Stimulated activated CD8-positive, alpha-beta memory T cell treated with anti-CD3 and anti-CD28 coated beads, Interleukin-7, amount 100 ng/mL, for 1 hour (primary cell): ENCODE measurements at places on chromosomes 4 and X.

DNA sequence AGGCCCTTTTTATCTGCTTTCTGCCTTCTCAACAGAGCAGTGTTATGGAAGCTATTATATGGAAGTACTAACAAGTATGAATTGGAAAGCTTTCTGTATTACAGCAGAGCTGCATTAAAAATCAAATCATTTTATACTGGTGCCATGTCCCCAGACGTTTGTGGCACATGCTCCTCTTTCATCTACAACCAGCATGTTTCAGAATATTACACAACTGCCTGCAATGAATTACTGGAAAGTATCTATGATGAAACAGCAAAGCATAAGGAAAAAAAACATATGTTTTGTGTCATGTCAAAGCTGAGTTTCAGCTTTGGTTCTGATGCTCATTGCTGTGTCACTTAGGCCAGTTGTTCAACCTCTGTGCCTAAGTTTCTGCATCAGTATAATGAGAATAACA lies 576.8 kb downstream of the GBA3 start:
- no peak for DNase-seq

DNA sequence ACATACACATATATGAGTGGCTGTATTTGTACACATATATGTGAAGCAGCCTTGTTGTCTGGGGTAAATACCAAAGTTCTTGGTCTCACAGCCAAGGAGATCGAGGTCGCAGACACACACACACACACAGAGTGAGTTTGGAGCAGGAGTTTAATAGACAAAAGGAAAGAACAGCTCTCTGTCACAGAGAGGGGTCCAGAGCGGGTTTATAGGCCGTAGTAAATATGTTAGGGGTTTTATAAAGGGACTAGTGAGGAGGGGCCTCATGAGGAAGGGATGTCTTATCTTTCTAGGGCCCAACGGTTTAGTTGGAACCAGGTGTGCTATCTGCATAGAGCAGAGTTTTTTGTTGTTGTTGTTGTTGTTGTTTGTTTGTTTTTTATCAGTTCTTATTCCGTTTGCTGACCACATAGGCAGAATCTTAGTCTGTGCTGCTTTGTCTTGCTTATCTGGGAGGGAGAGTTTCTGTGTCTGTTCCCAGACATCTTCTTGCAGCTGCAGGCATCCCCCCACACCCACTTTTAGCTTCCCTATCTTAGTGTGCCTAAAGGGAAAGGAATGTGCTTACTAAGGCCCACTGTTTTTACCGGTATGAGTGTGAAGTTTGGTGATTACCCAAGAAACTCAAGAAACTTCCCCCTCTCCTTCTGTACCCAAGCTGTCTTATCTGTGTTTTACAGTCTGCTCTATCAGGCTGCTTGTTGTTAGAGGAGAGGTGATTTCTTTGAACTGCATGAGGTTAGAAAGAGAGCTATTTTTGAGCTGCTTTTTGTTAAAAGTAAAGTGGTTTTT lies 91.9 kb downstream of the TENT5D start:
- no peak for DNase-seq

DNA sequence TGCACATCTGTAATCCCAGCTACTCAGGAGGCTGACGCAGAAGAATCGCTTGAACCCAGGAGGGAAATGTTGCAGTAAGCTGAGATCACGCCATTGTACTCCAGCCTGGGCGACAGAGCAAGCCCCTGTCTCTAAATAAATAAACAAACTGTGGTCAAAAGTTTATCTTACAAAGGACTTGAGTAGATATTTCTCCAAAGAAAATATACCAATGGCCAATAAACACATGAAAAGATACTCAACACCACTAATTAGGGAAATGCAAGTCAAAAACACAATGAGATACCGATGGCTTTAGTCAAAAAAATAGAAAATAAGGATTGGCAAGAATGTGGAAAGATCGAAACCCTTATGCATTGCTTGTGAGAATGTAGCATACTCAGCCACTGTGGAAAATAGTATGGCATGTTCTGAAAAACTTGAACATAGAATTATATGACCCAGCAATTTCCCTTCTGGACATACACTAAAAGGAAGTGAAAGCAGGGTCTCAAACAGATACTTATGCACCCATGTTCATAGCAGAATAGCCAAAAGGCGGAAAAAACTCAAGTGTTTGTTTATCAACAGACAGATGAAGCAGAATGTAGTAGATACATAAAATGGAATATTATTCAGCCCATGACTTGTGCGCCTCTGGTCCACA lies 2.0 kb upstream of the CFAP97 start:
- no peak for DNase-seq

DNA sequence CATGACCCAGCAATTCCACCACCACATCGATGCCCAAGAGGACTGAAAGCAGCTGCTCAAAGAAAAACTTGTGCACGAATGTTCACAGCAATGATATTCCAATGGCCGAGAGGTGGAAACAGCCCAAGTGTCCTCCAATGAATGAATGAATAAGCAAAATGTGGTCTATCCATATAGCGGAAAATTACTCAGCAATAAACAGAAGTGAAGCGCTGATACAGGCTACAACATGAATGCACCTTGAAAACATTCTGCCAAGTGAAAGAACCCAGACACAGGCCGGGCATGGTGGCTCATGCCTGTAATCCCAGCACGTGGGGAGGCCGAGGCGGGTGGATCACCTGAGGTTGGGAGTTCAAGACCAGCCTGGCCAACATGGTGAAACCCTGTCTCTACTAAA lies 5.2 kb upstream of the SLC2A9 start:
- DNase-seq = no peak

- no peak for DNase-seq
Measured at GRCh38 chr4:10085386-10085785, 31.2 kb downstream of the WDR1 start.

DNA sequence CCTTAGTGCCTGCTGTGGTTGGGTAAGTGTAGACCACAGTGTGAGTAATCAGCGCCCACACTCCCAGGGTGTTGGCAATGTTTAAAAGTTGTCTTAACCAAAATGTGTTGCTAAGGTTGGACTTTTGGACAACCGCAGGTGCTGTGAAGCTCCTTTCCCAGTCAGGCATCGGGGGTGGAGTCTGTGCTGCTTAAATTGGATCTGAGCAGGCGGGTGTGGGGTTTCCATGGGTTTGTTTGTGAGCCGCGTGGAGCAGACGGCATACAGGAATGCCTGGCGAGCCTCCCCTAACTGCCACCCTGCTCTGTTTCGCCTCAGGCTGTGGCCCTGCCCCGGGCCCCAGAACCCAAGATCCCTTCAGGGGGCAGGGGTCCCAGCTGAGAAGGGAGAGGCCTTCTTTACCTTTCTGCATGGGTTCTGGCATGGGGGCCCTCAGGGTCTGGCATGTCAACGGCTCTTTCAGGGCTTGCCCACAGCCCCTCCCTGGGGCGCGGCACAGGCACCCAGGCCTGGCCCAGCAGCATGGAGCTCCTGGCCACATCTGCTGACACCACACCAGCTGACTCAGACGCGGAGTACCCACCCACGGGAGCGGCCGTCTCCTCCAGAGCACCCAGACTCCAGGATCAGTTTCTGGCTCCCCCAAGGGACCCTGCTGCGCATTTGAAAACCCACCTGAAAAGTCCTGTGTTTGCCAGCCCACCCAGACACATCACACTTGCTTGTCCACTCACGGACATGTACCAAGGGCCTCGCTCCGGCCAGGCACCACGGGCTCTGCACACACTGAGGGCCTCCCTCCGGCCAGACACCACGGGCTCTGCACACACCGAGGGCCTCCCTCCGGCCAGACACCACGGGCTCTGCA lies 5.1 kb upstream of the SPON2 start:
- DNase-seq = no peak

GRCh38 chrX:120310861-120311726 lies at the start of gene TMEM255A:
TSS of gene TMEM255A (minus strand) at chrX:120311461. CDS start at chrX:120311309, 152 bp downstream.
- DNase-seq = no peak

DNA sequence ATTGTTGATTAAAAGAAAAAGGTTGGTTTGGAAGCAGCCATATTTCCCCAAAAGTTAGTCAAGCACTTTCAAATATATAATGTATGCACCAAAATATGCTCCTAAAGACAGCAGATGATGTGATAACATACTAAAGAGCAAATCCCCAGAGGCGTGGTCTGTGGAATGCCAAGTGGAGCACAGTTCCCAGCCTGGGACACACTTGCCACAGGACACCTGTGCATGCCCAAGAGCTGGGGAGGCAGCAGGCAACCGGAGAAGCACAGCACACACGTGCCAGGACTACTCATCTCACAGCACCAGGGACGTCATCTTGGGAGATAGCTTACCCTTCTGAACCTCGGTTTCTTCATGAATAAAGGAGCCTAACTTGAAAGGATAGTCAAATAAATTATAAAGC lies 12.5 kb downstream of the STX18 start:
- DNase-seq = no peak

- DNase-seq = no peak
Measured at GRCh38 chrX:110795645-110796406, at the start of gene CHRDL1. TSS of gene CHRDL1 (minus strand) at chrX:110795817. CDS start at chrX:110792181, 3,636 bp downstream.

GRCh38 chr4:141350122-141350905 lies 129.6 kb downstream of the ZNF330 start:
- no peak for DNase-seq

DNA sequence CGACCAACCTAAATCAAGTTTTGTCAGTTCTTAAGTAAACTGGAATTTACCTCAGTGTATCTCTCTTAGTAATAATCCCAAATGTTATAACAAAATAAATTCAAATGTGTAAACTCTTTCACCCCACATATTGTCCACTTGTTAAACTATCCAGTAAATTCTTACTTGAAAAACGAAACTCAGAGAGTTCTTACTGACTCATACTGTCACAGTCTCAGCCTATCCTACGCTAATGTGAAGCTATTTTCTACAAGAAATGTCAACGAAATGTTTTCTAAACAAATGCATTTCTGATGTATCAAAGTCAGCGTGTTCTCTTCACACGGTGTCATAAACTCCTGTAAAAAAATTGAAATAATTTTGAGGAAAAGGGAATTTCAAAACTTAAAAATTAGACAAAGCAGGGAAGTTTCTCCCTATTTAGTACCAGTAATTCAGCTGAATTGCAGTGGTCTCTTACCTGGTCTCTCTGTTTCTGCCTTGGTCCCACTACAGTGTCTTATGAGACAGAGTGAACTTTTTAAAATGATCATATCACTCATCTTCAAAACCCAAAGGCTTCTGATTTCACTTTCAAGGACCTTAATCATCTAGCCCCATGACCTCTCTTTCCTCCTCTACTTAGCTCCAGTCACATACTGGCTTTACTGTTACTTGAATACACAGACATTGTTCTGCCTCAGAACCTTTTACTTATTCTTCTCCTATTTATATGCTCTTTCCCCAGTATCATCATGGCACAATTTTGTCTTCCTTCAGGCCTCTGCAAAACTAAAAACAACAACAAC lies 63.3 kb downstream of the DCAF8L1 start:
- DNase-seq = no peak

GRCh38 chr4:86203176-86203575 lies 156.7 kb downstream of the MAPK10 start:
- DNase-seq = no peak

DNA sequence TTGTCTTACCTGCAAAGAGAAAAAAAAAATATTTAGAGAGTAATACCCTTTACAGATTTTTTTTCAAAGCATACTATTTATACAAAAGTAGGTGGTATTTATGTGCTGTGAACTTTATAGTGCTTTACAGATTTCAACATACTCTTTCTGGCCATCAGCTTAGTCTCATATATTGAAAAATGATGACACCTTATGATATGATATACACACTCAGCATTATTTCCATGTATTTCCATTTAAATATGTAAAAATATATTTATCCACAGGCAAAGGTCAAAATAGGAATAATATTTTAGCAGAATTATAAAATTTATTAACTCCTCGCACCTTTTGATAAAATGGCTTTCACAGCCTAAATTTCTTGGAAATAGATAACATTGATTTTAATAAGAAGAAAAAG lies 815.8 kb upstream of the EPHA5 start:
- DNase-seq = no peak

GRCh38 chr4:139606579-139607501 lies 50.8 kb upstream of the SETD7 start:
- DNase-seq = no peak

- DNase-seq = no peak
Measured at GRCh38 chr4:129926936-129927335, 831.0 kb downstream of the C4orf33 start.
